ENCODE measurements at places on chromosomes 7 and 10. TPM values are rescaled to one million over a fixed set of nuclear protein-coding genes. Genes with fewer than 3 reads are reported as not detected.

The OPN1SW gene
- not detected for total RNA-seq

The OR13A1 gene
- total RNA-seq, result 0.10 TPM

The SPDYE2B gene
- not detected for total RNA-seq

The CDHR1 gene
- total RNA-seq, result 0.12 TPM

The PGAM2 gene
- total RNA-seq, result 0.92 TPM

The GRID2IP gene
- total RNA-seq, result 0.17 TPM

The NACAD gene
- total RNA-seq, result 0.15 TPM

The LRIT1 gene
- total RNA-seq, result not detected

The ANKRD61 gene
- total RNA-seq, result not detected

The TMEM270 gene
- total RNA-seq, result not detected

The AGAP9 gene
- total RNA-seq, result 12.0 TPM

The SNCG gene
- total RNA-seq, result not detected

The NODAL gene
- total RNA-seq, result not detected

The TMEM229A gene
- total RNA-seq, result not detected

The SYT15 gene
- 1.0 TPM for total RNA-seq

The MRPS17 gene
- total RNA-seq, result 9.5 TPM

The GPC2 gene
- total RNA-seq, result 5.0 TPM

The NUTM2A gene
- 1.0 TPM for total RNA-seq

The MRM2 gene
- total RNA-seq, result 4.2 TPM

The MRLN gene
- 0.35 TPM for total RNA-seq

The MRC1 gene
- total RNA-seq, result 0.39 TPM

The TFEC gene
- 0.47 TPM for total RNA-seq

The CYP2E1 gene
- 12.3 TPM for total RNA-seq
